ENCODE measurements at places on chromosomes 6 and 20.

DNA sequence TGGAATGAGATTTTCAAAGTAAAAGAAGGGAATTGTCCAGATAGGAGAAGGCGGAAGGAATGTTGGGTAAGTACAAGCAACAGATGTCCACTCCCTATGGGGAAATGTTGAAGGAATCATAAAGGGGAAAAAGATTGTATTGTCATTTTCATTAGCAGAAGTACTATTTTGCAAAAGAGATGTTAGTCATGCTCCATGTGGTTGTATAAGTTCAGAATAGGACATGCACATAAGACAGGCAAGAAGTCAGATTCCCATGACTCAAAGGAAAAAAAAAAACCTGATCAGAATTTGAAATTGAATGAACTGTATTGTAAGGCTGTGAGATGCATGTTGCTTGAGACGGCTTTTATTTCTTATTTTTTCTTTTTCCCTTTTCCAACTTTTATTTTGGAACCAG is 36.8 kb downstream of the GRM1 start:
- no peak for DNase-seq

- no peak for DNase-seq
Observed at GRCh38 chr6:67639161-67639560, 995.9 kb upstream of the ADGRB3 start.

- no peak for DNase-seq
Observed at GRCh38 chr6:10202581-10202980, 212.3 kb downstream of the TFAP2A start.

DNA sequence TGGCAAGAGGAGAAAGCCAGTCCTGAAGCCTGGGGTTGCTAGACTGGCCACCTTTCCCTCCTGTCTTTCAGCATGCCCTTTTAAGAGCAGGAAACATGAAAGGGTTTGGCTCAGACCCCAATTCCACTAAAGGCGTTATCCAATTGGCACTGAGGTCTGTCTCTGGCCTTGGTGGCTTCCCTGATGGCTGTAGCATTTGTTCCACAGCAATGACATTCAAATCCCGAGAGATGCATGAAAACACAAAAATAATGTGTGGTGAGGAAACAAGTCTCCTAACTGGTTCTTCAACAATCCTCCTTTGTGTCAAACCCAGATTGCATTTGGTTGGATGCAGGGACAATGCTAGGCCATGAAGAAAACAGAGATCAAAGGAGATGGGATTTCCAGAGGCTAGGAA is 56.5 kb upstream of the ADTRP start:
- DNase-seq = no peak

GRCh38 chr6:69061066-69061465 is 426.0 kb downstream of the ADGRB3 start:
- no peak for DNase-seq

- DNase-seq = no peak
Observed at GRCh38 chr6:73612611-73613010, 41.2 kb downstream of the SLC17A5 start.

DNA sequence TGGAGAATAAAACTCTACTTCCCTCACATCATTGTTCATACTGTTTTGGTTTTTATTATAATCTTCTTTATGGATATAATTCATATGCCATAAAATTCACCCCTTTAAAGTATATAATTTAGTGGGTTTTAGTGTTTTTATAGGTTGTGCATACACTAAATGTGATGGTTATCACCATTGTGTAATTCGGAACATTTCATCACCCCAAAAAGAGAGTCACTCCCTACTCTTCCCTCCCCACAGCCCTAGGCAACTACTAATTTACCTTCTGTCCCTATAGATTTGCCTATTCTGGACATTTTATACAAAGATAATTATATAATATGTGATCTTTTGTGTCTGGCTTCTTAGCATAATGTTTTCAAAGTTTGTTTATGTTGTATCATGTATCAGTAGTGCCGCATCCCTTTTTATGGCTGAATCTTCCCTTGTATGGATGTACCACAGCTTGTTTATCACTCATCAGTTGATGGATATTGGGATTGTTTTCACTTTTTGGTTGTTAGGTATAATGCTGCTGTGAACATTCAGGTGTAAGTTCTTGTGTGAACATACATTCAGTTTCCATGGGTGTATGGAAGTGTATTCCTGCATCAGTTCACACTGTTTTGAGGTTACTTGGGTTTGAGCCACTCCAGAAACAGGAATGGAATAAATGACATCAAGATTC is 4.2 kb downstream of the TM9SF4 start:
- no peak for DNase-seq

DNA sequence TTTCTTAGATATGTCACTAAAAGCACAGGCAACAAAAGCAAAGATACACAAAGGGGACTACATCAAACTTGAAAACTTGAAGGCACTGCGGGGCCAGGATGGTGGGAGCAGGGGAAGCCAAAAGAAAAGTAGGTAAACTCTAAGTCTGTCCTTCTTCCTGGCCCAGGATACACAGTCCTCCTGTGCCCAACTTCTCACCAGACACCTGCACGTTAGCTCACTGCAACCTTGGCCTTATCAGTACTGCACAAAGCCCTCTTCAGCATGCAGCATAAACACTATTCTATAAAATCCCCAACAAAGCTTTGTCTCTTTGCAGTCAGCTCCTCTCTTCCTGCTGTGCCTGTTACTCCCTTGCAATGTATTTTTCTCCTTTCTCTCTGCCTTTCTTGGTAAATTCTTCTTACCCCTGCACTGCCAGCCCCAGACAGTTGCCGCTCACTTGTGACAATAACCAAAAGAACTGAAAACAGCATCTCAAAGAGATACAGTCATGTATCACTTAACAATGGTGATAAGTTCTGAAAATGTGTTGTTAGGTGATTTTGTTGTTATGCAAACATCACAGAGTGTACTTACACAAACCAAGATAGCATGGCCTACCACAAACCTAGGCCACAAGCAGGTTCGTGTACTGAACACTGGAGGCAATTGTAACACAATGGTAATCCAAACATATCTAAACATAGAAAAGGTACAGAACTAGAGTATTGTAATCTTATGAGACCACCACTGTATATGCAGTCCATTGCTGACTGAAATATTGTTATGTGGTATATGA is 51.2 kb downstream of the NINL start:
- no peak for DNase-seq
